Hematopoietic multipotent progenitor cell (in vitro differentiated cells): ENCODE measurements at places on chromosomes 5 and 9.

DNA sequence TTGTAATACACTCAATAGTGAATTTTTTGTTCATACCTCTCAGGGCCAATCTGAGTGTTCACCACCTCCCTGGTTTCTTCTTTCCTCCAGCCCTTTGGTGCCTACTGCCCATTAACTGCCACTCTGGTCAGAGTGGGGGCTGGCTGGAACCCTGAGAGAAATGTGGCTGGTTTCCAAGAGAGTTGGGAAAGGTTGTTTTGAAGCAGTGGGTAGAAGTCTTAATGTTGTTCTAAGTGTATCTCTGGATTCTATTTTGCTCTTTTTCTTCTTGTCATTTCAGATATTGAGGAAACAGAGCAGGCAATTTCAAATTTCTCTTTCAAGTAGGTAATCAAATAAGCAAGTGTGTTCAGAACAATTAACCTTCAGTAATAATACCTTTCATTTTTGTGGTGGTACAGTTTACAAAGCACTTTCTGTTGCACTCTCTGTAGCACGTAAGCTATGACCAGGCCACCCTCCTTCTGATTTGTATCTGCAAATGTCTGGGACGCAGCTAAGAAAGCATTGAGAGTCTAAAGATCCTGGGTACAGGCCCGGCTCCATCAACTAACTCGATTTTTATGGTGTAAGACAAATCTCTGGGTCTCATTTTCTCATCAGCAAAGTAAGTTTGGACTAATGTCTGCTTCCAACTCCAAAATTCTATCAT lies 8.4 kb downstream of the SLC1A3 start:
- DNase-seq, result no peak

GRCh38 chr5:137412136-137412535 lies 87.0 kb downstream of the SPOCK1 start:
- DNase-seq, result no peak

DNA sequence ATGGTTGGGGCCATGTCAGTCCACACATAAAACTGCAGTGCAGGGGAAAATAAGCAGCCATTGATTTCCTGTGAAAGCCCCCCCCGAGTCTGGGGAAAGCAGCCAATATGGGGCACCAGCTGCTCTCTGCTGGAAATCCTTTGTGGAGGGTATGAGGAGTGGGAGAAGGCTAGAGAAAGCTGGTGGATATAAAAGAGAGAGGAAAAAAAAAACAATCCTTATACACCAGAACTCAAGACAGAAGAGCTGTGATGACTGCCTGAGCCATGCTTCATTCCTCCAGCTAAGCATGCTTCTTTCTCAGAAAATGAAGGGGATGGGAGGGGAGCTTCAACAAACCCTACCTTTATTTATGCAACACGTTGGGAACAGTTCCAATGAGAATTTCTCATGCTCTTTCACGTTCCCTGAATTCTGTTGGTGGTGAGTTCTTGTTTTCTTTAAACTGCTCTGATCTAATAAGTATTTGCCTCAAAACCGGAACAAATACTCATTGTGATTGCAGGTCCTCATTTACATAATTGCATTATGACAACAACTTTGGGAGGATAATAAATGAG lies 688.0 kb upstream of the SEMA6A start:
- DNase-seq, result no peak

DNA sequence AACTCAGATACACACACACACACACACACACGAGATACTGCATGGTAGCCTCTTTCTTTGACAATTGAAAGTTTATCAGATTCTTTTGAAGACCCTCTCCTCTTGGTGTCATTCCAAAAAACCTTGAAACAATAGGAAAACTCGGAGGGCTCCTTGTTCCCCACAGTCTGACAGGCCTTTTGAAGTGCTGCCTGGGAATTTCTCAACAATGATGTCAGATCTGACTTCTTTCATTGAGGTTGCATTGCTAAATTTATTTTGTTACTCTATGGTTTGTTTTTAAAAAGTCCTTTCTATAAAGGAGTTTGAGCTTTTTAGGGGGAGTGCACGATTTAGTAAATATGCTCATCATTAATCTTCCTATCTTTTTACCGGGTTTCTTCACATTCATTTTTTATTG lies 583.9 kb downstream of the SEMA5A start:
- no peak for DNase-seq

DNA sequence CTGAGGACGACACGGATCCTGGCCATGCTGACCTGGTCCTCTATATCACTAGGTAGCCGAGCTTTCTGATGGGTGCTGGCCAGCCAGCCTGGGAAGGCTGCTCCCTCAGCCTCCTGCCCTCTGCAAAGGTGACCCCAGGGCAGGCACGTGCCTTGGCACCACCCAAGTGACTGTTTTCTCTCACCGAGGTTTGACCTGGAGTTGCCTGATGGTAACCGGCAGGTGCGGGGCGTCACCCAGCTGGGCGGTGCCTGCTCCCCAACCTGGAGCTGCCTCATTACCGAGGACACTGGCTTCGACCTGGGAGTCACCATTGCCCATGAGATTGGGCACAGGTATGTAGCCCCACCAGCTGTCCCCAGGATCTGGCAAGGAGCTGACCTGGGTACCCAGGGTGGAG lies 3.8 kb downstream of the ADAMTS13 start:
- no peak for DNase-seq

DNA sequence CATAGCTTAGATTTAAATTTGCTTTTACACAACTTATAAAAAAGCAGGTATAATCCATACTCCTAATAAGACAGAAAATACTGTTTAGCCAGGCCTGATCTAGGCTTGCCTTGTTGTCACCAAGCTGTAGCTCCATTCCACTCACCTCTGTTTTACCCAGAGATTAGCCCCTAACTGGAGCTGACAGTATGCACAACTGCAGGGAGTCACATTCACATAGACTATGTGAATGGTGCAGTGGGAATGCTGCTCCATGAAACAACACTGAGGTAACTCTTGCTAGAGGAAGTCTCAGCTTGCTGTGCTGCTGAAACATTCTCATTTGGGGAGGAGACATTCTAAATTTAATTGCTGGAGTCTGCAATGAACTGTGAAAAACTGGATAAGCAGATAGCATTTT lies 209.1 kb downstream of the TMEM232 start:
- DNase-seq, result no peak

- no peak for DNase-seq
These were observed 17.8 kb downstream of the RCL1 start for GRCh38 chr9:4810565-4810964.

DNA sequence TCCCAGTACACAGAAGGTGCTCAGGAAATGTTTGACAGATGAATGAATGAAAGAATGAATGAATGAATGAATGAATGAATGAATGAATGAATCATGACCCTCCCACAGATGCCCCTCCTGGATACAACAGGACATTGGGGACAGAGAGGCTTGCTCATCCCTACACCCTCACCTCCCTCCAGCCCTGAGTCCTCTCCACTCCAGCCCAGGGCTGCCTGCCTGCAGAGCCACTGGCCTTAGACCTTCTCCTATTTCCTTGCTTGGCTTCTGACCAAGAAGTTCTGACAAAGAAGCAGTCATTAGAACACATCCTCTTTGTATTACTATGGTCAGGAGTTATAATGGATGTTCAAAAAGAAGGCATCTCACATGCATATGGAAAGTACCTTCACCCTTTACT lies 240.7 kb upstream of the DAPK1 start:
- no peak for DNase-seq

- DNase-seq, result no peak
These were observed 75.0 kb upstream of the PPP1R26 start for GRCh38 chr9:135404451-135405144.

DNA sequence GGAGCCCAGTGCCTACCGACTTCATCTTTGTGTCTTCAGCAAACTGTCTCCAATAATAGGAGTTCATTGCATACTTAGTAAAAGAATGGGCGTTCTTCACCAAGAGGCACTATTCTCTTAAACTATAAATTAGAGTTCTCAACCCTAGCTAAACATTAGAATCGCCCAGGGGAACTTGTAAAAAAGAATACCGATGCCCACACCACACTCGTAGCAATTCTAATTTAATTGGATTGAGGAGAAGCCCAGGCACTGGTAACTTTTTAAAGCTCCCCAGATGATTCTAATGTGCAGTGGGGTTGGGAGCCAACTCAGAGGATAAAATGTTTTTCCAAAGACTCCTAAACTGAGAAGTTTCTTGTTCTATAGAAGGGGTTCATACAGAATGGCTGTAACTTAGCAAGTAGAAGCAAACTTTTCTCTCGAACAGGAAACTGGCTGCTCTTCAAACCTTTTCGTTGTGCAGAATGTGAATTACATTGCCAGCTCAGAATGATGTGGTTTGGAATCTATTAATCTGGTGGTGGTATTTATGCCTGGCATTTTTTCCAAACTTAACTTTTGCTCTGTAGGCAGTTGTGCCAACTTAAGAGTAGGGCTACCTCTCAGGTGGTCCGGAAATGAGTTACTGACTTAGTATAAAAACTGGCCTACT lies 26.4 kb upstream of the NFIB start:
- no peak for DNase-seq

DNA sequence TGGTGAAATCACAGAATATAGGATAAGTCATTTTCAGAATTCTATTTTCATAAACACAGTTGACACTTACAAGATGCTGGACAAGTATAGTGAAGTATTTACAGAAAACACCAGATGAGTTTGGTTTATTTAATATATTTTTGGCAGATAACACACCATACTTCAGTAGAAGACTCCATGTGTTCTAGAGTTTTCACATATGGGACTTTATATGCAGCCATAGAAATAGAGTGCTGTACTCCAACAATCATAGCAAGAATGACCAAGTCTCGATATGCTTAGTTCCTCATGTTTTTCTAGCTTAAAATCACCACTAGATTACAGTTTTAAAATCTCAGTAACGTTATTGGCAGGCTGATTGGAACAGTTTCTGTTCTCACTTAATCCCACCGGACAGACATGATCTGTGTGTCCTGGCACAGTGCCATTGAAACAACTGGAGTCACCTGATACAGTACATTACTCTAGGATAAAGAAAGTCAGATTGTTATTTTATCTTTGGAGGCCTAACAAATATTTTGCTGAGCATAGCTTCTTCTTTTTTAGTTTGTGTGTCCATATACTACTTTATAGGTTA lies 45.8 kb upstream of the ERBIN start:
- no peak for DNase-seq

- DNase-seq, result no peak
These were observed 138.5 kb upstream of the S1PR3 start for GRCh38 chr9:88852794-88853193.

GRCh38 chr5:67350185-67350584 lies 153.6 kb upstream of the CD180 start:
- DNase-seq, result no peak

- peak; percentile 61 for DNase-seq
These were observed 666 bp downstream of the SNX30 start for GRCh38 chr9:112751056-112751795.
